Stomach (tissue), 19 donors: ENCODE measurements at places on chromosomes 1 and 21.
A peak's percentile ranks its signal among the peaks of the same experiment; 100 is the strongest.

GRCh38 chr1:2799811-2800663 is 1.5 kb downstream of the TTC34 start:
- no peak for DNase-seq

GRCh38 chr1:121516234-121516967 is 331.6 kb downstream of the SRGAP2C start:
- DNase-seq, result peak; percentile 38

GRCh38 chr21:40425981-40426380 is 421.0 kb downstream of the DSCAM start:
- DNase-seq, result no peak

GRCh38 chr1:246588159-246588721 is 22.0 kb downstream of the CNST start:
- DNase-seq, result no peak

- no peak for DNase-seq
Measured at GRCh38 chr1:241555526-241555925, 23.3 kb downstream of the KMO start.

DNA sequence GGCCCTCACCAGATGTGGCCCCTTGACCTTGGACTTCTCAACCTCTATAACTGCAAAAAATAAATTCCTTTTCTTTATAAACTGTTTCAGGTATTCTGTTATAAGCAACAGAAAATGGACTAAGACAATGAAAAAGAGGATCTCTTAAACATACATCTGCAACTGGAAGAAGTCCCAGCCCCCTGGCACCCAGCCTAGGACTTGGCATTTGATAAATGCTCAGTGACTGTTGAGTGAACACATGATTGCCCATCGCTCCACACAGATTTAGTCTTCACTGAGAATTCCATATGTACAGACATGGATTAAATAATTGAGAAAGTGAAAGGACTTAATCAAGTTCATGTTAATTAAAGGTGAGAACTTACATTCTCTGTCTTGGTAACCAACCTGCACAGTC is 344.9 kb upstream of the RUNX1 start:
- no peak for DNase-seq

GRCh38 chr1:201916649-201917249 is 28.1 kb downstream of the SHISA4 start:
- DNase-seq, result peak; percentile 55

GRCh38 chr1:57249511-57249910 is 174.3 kb downstream of the DAB1 start:
- DNase-seq, result no peak

- no peak for DNase-seq
Measured at GRCh38 chr1:111392042-111392441, 35.5 kb downstream of the OVGP1 start.

DNA sequence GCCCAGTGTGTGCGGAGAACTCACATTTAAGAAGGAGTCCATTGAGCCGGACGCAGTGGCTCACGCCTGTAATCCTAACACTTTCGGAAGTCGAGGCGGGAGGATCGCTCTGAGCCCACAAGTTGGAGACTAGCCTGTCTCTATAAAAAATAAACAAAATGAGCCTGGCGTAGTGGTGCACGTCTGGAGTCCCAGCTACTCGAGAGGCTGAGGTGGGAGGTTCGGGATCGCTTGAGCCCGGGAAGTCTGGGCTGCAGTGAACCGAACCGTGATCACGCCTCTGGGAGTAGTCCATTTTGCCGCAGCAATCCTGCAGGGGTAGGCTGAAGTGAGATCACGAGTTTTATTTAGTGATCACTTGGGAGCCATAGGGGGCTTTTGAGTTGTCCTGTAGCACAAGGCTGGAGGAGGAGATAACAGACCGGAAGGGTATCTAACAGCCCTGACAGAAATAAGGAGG is 497 bp upstream of the FUCA1 start:
- no peak for DNase-seq

DNA sequence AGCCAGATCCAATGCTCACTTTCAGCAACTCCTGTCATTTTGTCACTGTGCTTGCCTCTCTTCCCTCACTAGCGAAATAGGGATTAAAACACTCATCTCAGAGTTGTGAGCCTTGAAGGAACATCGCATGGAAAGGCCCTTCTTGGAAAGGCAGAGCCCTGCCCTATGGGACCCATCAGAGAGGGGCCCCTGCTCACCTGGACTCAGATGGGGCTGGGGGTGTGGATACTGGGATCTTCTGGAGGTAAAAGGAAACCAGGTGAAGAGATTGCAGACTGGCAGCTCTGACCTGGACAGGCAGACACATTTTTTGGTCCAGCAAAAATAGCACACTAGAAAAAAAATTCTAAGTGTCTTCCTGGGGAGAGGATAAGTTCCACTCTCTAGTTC is 54.2 kb upstream of the EPS8L3 start:
- no peak for DNase-seq

DNA sequence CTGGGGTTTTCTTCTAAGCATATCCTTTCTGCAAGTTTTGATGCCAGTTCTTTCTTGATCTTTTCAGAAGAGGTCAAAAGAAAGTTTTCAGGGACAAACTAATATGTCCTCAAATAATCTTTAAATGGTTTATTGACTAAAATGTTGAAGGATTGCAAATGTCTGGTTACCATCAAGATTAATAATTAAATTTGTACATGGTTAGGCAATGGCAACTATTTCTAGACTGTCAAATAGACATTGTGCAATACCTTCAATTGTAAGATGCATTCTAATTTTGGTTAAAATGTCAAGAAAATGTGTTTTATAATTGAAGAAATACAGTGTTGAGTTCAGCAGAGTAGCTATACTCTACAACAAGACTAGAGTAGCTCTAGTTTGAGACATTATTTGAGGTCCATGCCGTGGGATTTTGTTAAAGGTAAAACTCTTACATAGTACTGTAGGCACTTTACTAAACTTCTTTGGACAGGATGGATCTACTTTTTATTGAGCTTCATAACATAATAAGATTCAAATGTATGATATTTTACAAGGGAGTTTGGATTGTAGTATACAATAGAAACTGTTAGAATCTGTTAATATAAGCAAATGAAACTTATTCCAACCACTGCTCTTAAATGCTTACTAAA is 22.6 kb downstream of the MAEL start:
- no peak for DNase-seq

GRCh38 chr1:3468236-3469103 is 14.0 kb downstream of the ARHGEF16 start:
- no peak for DNase-seq

- DNase-seq, result no peak
Measured at GRCh38 chr1:65793359-65793732, 651 bp downstream of the PDE4B start.
